ENCODE measurements at places on chromosomes 6 and 20. TPM values are rescaled to one million over a fixed set of nuclear protein-coding genes. Genes with fewer than 3 reads are reported as not detected.

MAFB gene
- 9.1 TPM for total RNA-seq

C20orf141 gene
- total RNA-seq, result not detected

OPRL1 gene
- total RNA-seq, result 1.1 TPM

REV3L gene
- 132 TPM for total RNA-seq

GRCh38 chr6:66344796-66345195, 637.8 kb upstream of the EYS start:
- no peak for DNase-seq

- no peak for DNase-seq
These were observed 25.5 kb upstream of the NOL4L start for GRCh38 chr20:32610472-32611218.

DNA sequence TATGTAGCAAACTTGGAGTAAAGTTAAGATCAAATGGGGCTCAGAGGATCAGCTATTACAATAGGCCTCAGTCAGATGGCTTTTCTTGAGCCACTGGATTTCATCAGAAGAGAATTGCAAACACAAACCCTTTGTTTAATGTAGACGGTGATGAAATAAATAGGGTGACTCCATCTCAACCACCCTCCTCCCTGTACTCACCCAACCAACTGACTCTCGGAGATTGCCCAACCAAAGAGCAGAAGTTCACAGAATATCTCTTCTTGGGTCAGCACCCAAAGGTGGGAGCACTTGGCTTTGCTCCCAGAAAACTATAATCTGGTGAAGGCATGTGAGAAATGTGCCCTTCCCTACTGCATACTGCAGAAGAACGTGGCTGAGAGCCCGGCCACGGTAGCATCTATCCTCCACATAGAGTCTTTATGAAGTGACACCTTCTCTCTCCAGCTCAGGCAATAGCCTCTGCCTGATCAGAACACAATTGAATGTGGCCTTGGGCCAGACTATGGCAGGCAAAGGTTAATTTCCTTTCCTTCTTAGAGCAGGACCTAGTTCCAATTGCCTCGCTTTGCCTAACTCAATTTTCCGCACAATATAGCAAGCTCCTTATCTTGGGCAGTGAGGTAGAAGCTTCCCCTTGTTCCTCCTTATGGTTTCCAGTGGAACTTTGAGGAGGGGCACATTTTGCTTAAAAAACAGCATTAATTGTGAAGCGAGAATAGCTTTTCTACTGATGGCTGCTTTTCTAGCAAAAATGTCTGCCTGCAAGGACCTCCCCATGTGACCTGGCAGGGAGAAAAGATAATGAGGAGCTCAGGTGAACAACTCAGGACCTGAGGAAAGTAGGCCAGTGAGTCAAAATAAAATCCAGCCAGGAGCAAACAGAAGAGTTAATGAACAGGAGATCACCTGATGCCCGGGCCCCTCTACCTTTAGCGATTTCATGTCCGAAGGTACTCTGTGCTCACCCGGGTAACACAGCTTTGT, 79.4 kb downstream of the GFOD1 start:
- no peak for DNase-seq

DNA sequence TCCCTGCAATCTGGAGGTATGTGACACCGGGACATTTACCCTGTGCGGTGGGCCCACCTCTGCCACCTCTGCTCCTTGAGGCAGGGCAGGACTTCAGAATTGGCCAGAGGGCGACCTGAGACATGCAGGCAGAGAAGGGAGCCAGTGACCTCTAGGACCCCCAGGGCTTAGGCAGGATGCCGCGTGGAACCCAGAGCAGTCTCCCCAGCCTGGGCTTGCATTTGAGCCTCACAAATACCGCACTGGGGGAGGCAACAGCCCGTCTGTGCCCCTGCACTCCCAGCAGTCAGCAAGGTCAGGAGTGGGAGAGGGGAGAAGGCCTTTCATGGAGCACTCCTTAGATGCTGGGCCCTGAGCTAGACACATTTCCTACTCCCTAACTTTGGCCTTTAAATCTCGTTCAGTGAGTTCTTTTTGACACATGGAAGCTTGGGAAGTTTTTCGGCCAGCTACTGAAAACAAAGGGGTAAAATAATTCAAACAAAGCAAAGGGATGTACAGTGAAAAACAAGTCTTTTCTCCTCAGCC, 41.7 kb downstream of the C20orf203 start:
- no peak for DNase-seq

DNA sequence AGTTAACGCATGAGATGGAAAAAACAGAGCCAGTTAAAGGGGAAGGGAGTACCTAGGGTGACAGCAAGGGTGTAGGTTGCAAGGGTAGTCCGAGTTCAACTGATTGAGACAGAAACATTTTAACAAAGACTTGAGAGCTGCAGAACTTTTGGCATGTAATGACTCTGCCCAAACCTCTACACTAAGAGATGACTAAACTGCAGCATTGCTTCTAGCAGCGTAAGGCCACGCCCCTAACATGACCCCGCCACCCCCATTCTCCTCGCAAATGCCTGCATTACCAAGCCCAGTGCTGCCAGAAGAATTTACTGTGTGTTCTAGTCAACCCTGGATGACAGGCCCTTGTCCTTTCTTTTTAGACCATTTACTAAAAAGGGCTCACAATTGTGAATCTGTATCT, 6.3 kb upstream of the HINT3 start:
- DNase-seq, result no peak

- no peak for DNase-seq
These were observed 14.8 kb downstream of the ERMARD start for GRCh38 chr6:169766232-169766631.

- DNase-seq, result no peak
These were observed 95.4 kb upstream of the DEFB112 start for GRCh38 chr6:50145125-50145524.
